ENCODE measurements at places on chromosomes 13 and 19. TPM values are rescaled to one million over a fixed set of nuclear protein-coding genes. Genes with fewer than 3 reads are reported as not detected.

The CHST8 gene
- not detected for total RNA-seq

- no peak for DNase-seq
Observed at GRCh38 chr19:53057904-53058580, 13.5 kb downstream of the ERVV-2 start.

DNA sequence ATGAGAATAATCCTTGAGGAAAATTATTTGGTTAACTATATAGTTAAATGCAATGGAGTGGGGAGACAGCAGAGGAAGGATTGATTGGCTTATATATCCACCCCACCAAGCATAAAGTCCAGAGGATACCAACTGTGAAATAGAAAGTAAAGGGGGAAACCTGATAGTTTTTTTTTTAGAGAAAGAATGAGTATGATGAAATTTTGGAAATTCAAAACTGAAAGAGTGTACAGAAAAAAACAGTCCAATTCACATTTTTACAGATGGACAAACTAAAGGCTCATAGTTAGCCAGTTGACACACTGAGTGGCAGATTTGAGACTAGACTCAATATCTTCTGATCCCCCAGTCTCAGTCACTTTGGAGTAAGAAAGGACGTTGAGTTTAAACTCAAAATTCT, 51.1 kb downstream of the FNDC3A start:
- DNase-seq = no peak

DNA sequence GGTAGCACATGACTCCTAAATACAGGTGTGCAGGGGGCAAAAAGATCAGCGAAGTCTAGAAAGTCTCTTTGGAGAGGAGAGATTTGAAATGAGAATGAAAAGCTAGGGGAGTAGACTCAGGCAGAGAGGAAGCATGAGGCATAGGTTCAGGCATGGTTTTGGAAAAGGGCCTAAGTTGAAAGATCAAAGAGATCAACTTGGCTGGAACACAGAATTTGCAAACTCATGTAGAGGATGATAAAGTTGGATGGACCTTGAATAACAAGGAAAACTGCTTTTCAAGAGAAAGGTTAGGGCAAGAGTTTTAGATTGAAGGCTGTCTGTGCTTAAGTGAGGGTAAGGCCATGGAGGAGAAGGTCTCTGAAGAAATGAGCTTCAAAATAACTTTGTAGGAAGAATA, 47.4 kb upstream of the UBAC2 start:
- no peak for DNase-seq

DNA sequence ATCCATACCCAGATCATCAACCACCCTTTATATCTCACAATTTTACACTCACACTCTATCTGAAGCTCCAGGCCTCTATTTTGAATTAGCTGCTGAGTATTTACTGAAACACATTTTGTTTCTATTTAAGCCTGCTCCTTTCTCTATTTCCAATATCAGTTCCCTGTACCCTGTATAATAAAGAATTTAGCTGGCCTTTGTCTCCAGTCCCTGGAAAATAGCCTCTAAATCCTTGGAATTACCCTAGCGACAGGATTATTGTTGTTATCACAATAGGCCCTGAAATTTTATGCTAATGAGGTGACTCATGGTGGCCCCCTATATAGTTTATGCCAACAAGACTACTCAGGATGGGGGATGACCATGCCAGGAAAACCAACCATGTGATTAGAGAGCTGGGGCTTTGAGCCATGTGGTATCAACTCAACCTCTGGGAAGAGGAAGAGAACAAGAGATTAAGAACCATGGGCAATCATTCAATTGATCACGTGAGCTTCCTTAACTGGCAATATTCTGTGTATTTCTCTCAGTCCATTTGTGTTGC, 72.7 kb downstream of the KATNAL1 start:
- no peak for DNase-seq

The PSG11 gene
- total RNA-seq = not detected

- no peak for DNase-seq
Observed at GRCh38 chr19:16520986-16521624, 21.1 kb downstream of the CHERP start.

The ONECUT3 gene
- not detected for total RNA-seq

The VRK3 gene
- total RNA-seq = 21.1 TPM

- DNase-seq = no peak
Observed at GRCh38 chr13:101127741-101128353, 288.5 kb downstream of the NALCN start.

The ZNF790 gene
- total RNA-seq = 8.6 TPM

The PLEKHA4 gene
- 18.3 TPM for total RNA-seq

DNA sequence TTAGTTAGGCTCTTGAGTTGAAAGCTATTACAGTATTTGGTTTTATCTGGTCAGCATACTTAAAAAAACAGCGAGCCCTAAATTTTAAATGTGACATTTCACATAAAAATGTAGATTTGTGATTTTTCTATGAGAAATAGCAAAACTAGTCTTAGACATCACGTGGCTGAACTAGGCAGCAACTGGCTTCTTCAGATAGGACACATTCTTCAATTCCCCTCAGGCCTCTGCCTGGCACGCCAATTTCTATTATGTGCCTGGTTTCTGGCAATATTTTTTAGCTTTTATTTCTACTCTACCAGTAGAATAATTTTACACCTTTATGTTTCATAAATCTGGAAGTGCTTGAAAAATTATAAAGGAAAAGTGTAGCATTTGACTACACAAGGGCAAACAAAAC, 433.7 kb downstream of the DIAPH3 start:
- no peak for DNase-seq

Measured in sigmoid colon (tissue), 7 donors.